H9 (cell line): ENCODE measurements at places on chromosomes 2 and 18.

DNA sequence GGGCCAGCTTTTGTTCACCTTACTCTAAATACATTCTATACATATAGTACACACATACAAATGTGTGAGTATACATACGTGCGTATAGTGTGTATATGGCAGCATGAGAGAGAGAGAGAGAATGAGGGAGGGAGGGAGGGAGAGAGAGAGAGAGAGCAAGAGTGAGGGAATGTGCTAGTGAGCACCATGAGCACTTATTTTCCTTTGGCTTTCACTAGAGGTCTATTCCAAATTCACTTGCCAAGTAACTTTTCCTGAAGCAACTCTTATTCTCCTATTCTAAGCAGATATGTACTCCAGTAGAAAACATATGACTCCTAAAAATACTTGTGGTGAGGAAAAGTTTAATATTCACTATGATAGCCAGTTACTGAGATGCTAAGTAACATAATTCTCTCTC lies 85.7 kb downstream of the COBLL1 start:
- no peak for DNase-seq

- DNase-seq: peak; percentile 60
Observed at GRCh38 chr18:32289483-32290075, 99.7 kb downstream of the MEP1B start.

- DNase-seq: no peak
Observed at GRCh38 chr2:6968319-6969100, 51.3 kb downstream of the RNF144A start.

DNA sequence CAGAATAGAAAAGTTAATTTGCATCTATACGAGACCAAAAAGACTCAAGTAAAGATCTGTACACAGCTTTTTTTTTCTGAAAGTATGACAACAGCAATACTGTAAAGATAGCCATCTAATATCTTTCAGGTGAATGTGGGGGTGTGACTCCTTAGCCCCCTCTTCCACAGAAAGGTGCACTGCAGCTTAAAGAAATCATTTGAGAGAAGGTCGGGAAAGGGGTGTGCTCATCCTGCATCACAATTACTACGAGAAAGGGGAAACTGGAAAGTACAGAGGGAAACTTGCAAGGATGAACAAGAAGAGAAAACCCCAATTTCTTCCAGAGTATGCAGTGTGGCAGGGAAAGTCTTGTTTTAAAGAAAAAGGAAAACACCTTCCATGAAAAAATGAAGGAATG lies 255.6 kb downstream of the CCDC178 start:
- no peak for DNase-seq

GRCh38 chr18:11078491-11078890 lies 70.9 kb downstream of the PIEZO2 start:
- no peak for DNase-seq

DNA sequence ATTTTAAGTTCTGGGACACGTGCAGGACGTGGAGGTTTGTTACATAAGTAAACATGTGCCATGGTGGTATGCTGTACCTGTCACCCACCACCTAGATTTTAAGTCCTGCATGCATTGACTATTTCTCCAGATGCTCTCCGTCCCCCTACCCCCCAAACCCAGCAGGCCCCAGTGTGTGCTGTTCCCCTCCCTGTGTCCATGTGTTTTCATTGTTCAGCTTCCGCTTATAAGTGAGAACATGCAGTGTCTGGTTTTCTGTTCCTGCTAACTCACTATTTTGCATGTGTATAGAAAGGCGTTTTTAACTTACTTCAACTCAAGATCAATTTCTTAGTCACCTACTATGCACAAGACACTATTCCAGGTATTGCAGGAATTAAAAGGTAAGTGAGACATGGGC lies 128.0 kb downstream of the PLCL1 start:
- no peak for DNase-seq

DNA sequence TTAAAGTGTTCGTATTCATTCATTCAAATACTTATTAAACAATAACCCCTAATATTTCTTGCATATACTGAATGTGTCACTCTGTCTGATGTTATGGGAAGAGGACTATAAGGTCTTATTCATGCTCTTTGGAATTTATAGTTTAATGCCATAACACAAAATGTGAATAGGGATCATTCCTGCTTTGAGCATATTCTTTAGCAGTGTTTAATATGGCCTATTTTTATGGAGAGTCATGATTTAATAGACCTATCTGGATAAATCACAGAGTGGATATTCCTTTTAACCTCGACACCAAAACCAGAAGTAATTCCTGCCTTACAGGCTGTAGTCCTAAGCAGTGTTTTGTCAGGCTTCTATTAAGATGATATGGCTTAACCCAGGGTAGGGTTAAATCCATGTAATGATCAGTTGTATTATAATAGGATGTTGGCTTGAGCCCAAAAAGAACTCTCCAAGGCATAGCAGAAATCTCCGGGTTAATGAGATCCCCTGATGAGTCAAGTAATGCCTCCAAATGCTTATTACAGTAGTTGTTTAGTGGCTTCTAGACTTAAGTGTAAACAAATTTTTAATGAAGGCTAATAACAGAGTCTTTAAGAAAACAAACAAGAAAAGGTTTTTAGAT lies 54.3 kb downstream of the GULP1 start:
- DNase-seq: no peak

- no peak for DNase-seq
Observed at GRCh38 chr2:158729451-158729850, 65.7 kb upstream of the DAPL1 start.

- DNase-seq: no peak
Observed at GRCh38 chr2:159209341-159210306, 76.9 kb downstream of the WDSUB1 start.

- DNase-seq: no peak
Observed at GRCh38 chr2:206051912-206052311, 34.1 kb downstream of the INO80D start.

- DNase-seq: peak; percentile 73
Observed at GRCh38 chr2:121019071-121019470, 265.9 kb downstream of the TFCP2L1 start.

GRCh38 chr2:191666226-191666625 lies 11.7 kb upstream of the NABP1 start:
- DNase-seq: no peak

DNA sequence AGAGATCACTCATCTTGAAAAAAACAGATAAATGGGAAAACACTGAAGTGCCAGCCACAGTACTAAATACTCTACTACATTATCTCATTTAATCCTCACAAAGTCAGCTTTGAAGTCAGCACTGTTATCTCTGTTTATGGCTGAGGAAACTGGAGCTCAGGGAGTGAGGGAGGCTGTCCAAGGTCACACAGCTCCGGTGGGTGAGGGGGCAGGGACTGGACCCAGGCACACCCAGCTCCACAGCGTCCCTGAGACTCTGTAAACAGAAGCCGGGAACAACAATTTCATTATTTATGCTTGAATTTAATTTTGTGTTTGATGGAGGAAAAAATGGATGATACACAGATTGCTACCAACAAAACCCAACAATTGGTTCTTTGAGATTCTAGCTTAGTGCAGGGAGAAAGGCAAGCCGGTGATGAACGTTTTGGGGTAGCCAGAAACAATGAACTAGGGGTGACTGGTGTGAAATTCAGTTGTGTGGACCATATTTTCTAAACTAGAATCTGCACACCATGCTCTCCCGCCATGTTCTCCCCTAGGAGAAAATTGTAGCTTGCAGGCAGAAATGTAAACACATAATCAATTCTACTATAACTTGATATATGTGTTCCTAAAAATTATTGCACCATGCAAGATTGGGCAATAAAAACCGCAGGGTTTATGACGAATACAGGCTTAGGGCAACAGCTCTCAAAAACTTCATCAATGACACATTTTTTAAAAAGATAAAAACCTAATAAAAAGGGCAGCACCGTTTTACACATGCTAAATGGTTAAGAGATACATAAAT lies at the start of gene GREB1:
GREB1 (plus strand) TSS at position 768 of the 793 bp plus-strand sequence. CDS start 22,570 bp downstream, outside the sequence.
- no peak for DNase-seq

GRCh38 chr2:233829193-233830110 lies 24.9 kb downstream of the HJURP start:
- peak; percentile 22 for DNase-seq

GRCh38 chr2:212421556-212422334 lies 116.9 kb downstream of the ERBB4 start:
- DNase-seq: no peak

DNA sequence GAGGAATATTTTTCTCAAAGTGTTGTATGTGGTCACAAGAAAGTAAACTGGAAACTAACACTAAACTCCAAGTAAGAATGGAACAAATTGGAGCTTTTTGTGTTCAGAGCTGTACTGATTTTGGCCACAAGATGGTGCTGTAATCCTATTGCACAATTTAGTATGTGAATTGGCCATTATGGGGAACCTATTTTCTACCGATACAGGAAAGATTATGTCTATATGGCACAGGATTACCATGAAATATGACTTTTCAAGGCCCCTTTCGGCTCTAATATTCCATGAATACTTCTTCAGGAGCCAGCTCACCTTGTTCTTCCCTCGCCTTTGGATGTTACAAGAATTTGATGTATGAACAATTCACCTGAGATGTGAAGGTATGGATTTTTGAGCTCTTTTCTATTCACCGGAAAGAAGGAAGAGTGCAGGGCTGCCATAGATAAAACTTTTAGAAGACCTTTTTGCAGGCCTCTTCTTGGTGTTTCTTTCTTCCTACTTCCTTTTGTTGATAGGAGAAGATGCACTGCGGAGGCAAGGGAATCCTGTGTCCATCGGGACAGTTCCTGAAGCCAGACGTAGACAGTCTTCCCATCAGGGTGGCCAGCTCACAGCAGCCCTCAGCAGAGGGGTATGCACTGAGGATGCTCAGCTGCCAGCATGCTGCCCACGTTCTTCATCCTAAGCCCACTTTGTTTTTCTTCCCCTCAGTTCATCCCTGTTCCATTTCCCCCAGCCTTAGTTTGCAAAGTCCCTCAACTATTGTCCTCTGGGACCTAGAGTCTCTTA lies 13.3 kb downstream of the MRPL44 start:
- no peak for DNase-seq

DNA sequence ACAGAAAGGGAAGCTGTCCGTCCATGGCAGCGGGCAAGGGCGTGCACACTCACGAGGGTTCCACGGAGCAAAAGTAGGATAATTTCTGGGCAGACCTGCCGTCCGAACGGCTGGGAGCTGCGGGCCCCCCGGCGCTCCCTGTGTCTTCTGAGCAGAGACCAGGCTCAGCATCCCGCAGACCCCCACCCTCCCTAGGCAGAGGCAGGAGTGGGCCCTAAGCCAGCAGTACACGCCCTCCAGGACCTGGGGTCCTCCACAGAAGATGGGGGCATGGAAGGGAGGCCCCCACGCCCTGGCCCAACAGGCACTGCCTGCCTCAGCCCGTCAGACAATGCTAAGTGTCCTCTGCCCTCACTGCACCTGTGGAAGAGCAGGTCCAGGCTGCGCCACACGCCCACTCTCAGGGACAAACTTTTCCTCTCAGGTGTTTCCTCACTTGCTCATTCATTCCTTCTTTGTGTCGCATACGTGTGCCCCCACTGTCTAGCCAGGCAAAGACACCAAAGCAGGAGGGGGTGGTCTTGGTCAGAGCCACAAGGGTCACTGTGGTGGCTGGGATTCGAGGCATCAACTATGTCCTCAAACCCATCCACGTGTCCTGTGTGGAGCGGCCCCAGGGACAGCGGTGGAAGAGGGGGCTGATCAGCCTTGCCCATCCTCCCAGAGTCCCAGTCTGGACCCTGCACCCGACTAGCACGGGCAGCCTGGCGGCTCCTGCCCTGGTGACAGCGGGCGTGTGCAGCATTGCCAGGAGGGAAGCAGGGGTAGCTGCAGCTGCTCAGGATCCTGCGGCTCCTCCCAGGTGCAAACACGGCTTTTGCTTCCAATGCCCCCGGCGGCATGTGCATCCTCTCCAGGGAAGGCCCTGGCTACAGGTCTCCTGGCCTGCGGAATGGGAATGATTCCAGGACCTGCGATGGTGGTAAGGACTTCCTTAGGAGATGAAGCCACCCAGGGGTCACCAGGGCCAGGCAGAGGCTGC lies 2.4 kb upstream of the GPC1 start:
- DNase-seq: peak; percentile 26

- no peak for DNase-seq
Observed at GRCh38 chr2:7571701-7572100, 654.5 kb downstream of the RNF144A start.

DNA sequence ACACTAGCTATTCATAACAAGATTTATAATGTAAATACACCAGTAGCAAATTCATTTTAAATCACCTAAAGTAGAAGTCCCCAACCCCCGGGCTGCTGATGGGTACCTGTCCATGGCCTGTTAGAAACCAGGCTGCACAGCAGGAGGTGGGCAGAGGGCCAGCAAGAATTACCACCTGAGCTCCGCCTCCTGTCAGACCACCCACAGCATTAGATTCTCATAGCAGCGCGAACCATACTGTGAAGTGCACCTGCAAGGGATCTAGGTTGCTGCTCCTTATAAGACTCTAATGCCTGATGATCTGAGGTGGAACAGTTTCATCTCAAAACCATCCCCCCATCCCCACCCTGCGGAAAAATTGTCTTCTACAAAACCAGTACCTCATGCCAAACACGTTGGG lies 71.3 kb downstream of the KANSL1L start:
- DNase-seq: peak; percentile 44

DNA sequence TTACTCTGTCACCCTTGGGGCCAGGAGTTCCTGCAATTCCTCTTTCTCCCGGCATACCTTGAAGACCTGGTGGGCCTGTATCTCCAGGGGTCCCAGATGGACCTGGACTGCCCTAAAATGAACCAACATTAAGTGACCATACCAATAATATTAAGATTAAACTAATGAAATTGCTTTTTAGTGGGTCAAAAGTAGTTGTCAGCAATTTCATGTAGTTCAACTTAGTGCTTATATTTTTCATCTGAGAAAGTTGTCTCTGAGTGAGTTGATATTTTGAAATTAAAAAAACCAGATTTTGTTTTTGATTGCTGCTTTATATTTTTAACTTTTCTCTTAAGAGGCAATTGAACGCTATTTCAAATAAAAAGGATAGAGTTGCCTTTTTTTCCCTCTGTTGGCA lies 83.1 kb downstream of the COL3A1 start:
- DNase-seq: no peak

GRCh38 chr2:99550368-99550767 lies 60.6 kb upstream of the REV1 start:
- DNase-seq: no peak

GRCh38 chr2:8965216-8965969 lies 38.1 kb downstream of the MBOAT2 start:
- DNase-seq: no peak

DNA sequence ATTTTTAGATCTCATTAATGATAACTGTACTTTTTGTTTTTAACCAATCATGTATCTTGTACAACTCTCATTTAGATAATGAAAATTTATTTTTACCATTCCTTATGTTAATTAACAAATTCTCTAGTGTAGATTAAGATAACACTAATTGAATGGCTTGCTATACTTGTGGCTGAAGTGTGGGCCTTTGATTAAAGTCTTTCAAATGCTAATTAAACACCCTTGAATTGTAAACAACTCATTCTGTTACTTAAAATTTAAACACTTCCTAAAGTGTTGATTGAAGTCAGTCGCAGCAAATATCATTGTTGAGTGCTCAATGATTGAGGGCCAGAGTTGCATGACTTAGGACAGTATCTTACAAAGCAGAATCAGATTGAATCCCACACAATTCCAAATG lies 109.8 kb upstream of the GULP1 start:
- DNase-seq: no peak

DNA sequence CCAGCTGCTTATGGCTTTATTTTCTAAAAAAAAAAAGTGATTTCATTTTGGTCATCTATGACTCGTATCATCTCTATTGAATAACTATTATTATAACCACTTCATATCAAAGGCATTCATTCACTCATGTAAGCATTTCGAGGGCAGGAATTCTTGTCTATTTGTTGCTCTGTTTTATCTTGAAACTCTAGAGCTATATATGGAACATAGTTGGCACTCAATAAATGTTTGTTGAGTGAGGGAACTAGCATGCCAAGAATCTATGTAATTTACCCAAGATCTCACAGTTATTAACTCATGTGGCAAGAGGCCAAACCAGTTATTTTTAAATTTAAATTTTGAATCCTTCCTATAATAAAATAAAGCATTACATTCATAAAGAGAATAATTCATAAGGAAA lies 470.1 kb downstream of the TMX3 start:
- DNase-seq: no peak
